Mesothelial cell of epicardium (in vitro differentiated cells): ENCODE measurements at places on chromosomes 6 and 20.
A peak's percentile ranks its signal among the peaks of the same experiment; 100 is the strongest.

GRCh38 chr20:36237477-36237876, 1.2 kb downstream of the AAR2 start:
- H3K27ac ChIP-seq: peak overlapping the region; percentile 98
- H3K4me1 ChIP-seq: peaks cover 16% of the 10 kb centered on the region
- peak overlapping the region; percentile 96 for H3K4me3 ChIP-seq
- peaks cover 9% of the 10 kb centered on the region for H3K36me3 ChIP-seq
- DNase-seq: no peak

DNA sequence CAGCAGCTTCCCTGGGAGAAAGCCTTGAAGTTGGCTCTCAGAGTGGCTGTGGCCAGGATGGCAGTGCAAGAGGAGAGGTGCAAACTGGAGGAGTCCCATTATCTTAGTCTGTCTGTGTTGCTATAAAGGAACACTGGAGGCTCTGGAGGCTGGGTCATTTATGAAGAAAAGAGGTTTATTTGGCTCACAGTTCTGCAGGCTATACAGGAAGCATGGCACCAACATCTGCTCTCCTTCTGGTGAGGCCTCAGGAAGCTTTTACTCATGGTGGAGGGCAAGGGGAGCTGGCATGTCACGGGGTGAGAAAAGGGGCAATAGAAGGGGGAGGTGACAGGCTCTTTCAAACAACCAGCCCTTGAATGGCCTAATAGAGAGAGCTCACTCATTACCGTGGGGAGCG, 47.1 kb downstream of the PSMG4 start:
- no peak overlapping the region for H3K27ac ChIP-seq
- peaks cover 35% of the 10 kb centered on the region for H3K36me3 ChIP-seq
- H3K4me1 ChIP-seq: no peaks in the 10 kb centered on the region
- no peaks in the 10 kb centered on the region for H3K27me3 ChIP-seq
- H3K4me3 ChIP-seq: no peak overlapping the region

DNA sequence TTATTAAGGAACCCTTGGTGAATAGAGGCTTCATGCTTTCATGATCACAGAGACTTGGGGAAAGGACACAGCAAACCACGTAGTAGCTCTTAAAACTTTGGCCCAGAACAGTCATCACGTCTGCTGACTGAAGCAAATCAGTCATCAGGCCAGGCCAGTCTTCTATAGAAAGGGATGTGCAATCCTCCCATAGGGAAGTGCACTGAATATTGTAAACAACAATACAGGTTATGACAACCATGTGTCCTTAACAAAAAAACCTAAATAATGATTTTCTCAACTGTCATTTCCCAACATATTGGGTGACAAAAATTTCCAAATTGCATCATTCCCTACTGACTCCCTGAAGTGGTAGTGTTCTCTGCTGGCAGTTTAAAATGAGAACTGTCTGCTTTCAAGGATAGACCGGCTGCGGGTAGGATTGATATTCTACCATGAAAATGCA, 388.2 kb upstream of the CITED2 start:
- H3K36me3 ChIP-seq: no peaks in the 10 kb centered on the region
- H3K27ac ChIP-seq: peak overlapping the region; percentile 30
- H3K4me1 ChIP-seq: peaks cover 73% of the 10 kb centered on the region
- H3K27me3 ChIP-seq: no peaks in the 10 kb centered on the region

- no peak overlapping the region for H3K27ac ChIP-seq
- peaks cover 4% of the 10 kb centered on the region for H3K27me3 ChIP-seq
- no peaks in the 10 kb centered on the region for H3K36me3 ChIP-seq
- H3K4me1 ChIP-seq: peaks cover 6% of the 10 kb centered on the region
These were observed 32.1 kb downstream of the DAAM2 start for GRCh38 chr6:39824030-39824926.

DNA sequence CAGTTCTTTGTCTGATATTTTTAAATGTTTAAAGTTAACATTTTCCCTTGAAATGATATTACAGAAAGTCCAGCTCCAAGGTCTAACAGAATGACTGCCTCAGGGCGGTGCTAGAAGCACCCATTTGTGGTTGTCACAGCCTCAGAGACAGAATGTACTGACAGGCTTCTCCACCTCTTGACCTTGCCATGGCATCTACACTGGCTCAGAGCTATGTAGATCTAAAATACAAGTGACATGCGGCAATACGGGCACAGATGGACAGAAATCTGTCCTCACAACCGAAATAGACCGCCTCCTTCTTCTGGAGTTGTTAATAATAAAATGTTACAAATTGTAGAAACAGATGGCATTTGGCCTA, 167.2 kb upstream of the THEMIS start:
- peaks cover 6% of the 10 kb centered on the region for H3K4me1 ChIP-seq
- peaks cover 15% of the 10 kb centered on the region for H3K36me3 ChIP-seq
- no peaks in the 10 kb centered on the region for H3K27me3 ChIP-seq
- no peak overlapping the region for H3K27ac ChIP-seq
- no peak for DNase-seq
- H3K4me3 ChIP-seq: no peak overlapping the region

DNA sequence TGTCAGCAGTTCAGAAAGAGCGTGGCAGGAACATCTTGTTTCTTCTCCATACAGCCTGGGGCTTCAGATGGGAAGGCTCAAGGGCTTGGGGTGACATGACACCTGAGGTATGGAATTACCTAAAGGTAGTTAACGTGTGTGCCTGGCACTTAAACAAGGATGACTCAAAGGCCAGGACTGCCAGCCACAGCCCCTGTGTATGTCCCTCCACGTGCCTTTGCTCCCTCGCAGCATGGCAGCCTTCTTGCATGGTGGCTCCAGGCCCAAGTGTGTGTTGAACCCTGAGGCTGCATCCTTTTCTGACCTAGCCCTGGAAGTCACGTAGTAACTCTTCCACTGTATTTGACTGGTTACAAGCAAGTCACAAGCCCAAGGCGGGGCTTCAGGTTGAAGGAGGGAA, 33.6 kb upstream of the MYL9 start:
- peaks cover 32% of the 10 kb centered on the region for H3K36me3 ChIP-seq
- no peaks in the 10 kb centered on the region for H3K27me3 ChIP-seq
- no peak overlapping the region for H3K27ac ChIP-seq

- H3K4me1 ChIP-seq: peaks cover 55% of the 10 kb centered on the region
- no peaks in the 10 kb centered on the region for H3K27me3 ChIP-seq
- peaks cover 6% of the 10 kb centered on the region for H3K36me3 ChIP-seq
- H3K4me3 ChIP-seq: peak overlapping the region; percentile 98
These were observed 3.5 kb downstream of the CITED2 start for GRCh38 chr6:139370999-139371345.

DNA sequence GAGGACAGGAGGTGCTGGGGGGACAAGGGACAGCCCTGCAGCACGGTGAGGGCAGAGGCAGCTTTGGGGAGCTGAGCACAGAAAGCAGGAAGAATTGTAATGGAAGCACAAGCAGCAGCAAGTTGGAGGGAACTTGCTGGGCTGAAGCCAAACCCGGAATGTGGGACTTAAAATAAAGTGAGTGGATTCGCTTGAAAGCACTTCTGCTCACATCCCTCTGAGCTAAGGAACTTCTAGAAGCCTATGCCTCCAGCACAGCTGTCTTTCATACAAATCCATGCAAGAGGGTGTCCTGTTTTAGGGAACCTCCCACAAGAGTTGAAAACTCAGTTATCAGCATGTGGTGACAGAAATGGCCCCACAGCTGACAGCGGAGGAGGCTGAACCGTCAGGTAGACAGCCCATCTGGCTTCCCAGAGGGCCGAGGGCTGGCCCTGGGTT, 71.4 kb upstream of the MLN start:
- peaks cover 16% of the 10 kb centered on the region for H3K27me3 ChIP-seq
- DNase-seq: no peak
- H3K4me3 ChIP-seq: no peak overlapping the region
- no peak overlapping the region for H3K27ac ChIP-seq
- peaks cover 8% of the 10 kb centered on the region for H3K4me1 ChIP-seq
- no peaks in the 10 kb centered on the region for H3K36me3 ChIP-seq

GRCh38 chr6:8245726-8246125, 143.4 kb upstream of the EEF1E1 start:
- H3K27ac ChIP-seq: no peak overlapping the region
- no peaks in the 10 kb centered on the region for H3K27me3 ChIP-seq
- no peak overlapping the region for H3K4me3 ChIP-seq

DNA sequence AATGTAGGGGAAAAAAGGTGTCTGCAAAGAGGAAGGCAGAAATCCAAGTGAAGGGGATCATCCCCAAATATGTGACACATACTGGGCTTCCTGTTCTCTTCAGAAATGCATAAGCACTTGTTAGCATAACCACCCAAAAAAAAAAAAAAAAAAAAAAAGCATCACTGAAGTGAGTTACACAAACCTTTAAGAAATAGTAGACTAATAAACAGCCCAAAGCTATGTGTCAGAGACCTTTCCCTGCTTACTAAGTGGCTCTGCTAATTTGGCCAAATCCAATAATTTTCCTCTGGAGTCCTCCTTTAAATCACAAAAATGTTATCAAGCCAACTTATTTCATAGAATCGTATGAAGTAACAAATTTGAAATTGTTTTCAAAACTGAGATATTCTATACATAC, 7.5 kb upstream of the DST start:
- peaks cover 15% of the 10 kb centered on the region for H3K36me3 ChIP-seq
- H3K4me3 ChIP-seq: no peak overlapping the region
- no peaks in the 10 kb centered on the region for H3K27me3 ChIP-seq
- H3K27ac ChIP-seq: no peak overlapping the region
- no peak for DNase-seq

DNA sequence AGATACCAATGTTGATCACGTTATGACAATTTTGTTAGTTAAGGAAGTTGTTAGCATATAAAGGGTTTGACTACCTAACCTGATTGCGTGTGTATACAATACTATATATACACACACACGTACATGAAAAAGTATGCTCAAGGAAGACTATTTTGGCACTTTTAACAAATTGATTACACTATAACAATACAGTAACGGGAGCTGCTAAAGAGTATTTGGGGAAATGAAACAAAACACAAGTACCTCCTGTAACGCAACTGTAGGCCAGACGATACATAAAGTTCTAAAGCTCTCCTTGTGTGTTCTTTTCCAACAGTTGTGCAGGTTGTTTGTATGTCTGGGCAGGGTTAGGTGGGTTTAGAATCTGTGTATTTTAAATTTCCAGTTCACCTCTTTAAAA, 98.7 kb downstream of the PLEKHG1 start:
- H3K27me3 ChIP-seq: no peaks in the 10 kb centered on the region
- no peak for DNase-seq
- no peak overlapping the region for H3K4me3 ChIP-seq
- no peaks in the 10 kb centered on the region for H3K36me3 ChIP-seq

- H3K27me3 ChIP-seq: no peaks in the 10 kb centered on the region
- no peak overlapping the region for H3K27ac ChIP-seq
- peaks cover 12% of the 10 kb centered on the region for H3K4me1 ChIP-seq
- no peaks in the 10 kb centered on the region for H3K36me3 ChIP-seq
- DNase-seq: no peak
These were observed 38.0 kb upstream of the GMPR start for GRCh38 chr6:16200321-16200883.

DNA sequence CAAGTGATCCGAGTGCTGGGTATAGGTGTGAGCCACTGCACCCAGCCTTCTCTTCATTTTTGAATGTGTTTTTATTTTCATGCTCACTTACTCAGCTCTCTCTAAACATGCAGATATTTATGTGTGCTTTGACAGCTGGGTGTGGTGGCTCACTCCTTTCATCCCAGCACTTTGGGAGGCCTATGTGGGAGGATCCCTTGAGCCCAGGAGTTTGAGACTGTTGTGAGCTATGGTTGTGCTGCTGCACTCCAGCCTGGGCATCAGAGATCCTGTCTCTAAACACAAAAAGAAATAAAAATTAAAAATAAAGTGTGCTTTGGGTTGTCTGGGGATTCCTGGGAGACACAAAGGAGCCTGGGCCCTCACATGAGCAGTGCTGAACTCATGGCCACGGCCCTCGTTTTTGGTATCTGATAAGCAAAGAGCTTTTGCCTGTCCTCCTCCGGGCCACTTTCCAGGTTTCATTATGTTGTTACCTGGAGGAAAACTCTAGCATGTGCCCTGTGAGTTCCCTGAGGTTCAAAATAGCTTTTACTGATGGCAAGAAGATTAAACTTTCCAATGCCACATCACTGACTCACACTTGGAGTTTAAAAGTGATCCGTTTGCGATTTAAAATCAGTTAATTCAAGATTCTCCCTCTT, 78.5 kb downstream of the CD164 start:
- H3K4me3 ChIP-seq: no peak overlapping the region
- no peaks in the 10 kb centered on the region for H3K36me3 ChIP-seq
- no peaks in the 10 kb centered on the region for H3K27me3 ChIP-seq
- no peak overlapping the region for H3K27ac ChIP-seq
- H3K4me1 ChIP-seq: peaks cover 31% of the 10 kb centered on the region

DNA sequence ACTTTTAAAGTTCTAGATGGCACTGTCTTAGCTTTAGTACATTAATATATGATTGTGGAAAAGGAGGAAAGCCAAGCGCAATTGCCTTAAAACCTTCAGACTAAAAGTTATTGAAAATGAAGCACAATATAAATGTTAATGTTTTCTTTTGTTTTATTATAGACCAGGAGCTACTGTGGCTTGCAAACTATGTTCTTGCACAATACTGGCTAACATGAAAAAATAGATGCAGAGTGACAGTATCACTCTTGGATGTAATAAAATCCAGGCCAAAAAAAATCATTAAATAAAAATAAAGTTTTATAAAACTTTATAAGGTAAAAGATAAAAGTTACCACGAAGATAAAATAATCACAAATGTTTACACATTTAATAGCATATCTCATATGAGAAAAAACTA, 18.3 kb upstream of the PLN start:
- no peaks in the 10 kb centered on the region for H3K27me3 ChIP-seq
- H3K36me3 ChIP-seq: peaks cover 15% of the 10 kb centered on the region
- no peak overlapping the region for H3K4me3 ChIP-seq
- peaks cover 9% of the 10 kb centered on the region for H3K4me1 ChIP-seq
- DNase-seq: no peak
